ENCODE measurements at places on chromosomes 7 and 10. TPM values are rescaled to one million over a fixed set of nuclear protein-coding genes. Genes with fewer than 3 reads are reported as not detected.

DNA sequence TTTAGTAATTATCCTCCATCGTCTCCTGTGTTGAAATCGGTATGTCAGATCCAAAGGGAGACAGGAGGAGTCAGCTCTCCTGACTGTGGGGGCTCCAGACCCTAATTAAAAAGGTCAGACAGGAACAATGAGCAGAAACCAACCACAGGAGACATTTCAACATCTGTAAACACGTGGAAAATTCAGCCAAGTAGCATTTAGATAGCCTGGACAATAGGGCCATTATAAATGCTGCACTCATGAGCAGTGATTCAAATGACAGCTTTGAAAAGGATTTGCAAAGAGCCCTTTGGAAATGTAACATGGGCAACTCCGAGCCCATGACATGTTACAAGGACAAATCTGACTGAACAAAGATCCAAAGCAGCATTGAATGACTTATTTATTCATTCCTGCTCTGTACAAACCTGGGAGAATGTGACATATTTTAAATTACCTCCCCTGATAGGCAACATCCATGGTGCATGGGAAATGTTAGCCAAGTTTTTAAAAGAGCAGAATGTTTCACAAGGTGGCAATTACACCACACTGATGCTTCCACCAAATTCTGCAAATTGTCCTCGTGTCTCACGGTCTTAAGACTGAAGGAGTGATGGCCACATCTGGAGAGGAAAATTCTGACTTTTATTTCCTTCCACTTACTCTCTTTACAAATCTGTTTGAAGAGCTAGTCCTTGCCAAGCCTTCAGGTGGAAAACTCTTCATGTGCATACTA lies 113.3 kb upstream of the KMT2E start:
- DNase-seq = no peak

DNA sequence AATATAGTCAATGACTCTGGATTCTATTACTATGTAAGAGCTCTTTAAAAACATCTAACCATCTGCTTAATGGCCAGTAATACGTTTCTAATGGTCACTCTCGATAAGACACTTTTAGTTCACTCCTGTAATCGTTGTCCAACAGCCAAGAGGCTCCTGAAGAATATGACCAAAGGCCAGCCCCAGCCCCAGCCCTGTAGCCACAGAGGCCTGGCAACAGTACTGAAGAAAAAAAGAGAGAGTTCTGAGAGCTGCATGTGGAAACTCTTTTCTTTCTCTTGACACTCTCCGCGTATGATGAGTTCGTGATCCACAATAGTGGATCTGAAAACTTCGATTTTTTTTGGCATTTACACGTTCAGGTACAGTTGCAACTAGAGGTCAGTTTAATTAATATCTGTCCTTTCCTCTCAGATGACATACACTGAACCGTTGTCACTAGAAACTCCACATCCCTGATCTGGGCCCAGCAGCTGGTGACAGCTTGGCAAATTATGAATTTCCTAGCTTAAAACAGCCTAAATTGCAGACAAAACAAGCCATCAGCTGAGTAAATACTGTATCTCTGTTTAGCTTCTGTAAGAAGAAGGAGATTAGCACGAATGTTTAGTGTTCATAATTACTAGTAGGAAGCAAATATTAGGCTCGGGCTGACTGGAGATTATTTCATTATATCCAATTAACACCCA lies 456.7 kb downstream of the LRMDA start:
- no peak for DNase-seq

Gene CLDN3
- total RNA-seq = not detected

DNA sequence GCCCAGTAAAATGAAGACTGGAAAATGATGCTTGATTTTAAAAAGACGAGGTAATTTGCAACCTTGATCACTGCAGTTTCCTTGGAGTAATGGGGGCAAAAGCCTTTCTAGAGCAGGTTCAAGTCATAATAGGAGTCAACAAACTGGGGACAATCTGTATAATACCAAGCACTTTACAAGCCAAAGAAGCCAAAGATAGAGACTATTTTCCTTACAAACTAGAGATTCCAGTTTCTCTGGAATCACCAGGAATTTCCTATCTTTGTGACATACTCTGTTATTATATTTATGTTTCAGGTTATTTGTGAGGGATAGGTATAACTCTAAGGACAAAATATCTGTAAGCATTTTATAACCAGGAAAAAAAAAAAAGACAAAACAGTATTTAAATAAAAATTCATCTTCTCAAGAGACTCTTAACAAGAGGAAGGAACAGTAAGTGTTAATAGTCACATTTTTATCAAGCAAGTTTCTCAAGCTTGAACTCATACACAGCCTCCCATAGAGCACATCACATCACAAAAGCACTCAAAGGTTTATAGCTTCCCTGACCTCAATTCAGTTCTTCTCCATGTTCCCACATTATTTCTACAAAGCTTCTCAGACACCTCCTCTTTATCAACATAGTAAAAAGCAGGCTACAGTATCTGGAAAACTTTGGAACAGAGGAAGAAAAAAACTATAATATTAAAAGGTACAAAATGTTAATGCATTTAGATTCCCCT lies 18.9 kb downstream of the JMJD1C start:
- no peak for DNase-seq

DNA sequence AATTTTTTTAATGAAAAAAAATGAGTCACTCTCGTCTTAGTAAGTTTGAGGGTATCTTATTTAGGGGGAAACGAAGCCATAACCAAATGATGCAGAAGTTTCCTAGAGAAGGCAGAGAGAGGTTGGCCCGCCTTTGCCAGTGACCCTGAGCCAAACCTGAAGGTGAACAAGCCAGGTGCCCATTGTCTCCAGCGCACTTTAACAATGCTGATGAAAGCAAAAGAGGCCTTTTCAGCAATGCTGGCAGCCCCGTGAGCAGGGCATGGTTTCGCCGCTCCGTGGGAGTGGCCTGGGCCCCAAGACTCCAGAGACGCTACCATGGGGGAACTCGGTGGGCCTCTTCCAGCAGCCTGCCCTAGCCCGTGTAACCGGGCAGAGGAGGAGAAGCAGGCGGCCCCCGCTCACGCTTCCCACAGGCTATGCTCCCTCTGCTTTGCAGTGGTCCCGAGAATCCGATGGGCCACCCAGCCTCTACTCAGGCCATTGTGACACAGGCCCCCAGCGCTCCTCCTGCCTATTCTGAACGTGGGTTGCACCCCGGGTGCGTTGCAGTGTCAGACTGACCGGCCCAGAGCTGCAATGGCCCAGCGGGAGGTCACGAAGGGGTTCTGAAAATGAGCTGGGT lies 14.0 kb upstream of the UNCX start:
- no peak for DNase-seq

DNA sequence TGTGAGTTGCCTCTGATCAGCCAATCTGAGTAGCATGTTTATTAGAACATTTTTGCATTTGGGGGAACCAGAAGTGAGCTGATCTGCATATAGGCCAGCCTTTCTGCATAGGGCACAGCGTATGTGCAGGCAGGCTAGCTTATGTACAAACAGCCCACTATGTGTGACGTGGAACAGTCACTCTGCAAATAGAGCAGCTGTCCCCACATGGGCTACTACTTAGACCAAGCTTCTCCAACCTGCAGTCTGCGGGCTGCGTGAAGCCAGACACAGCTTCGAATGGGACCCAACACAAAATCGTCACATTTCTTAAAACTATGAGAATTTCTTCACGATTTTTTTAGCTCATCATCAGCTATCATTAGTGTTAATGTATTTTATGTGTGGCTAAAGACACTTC lies 134.1 kb upstream of the FAM20C start:
- no peak for DNase-seq

DNA sequence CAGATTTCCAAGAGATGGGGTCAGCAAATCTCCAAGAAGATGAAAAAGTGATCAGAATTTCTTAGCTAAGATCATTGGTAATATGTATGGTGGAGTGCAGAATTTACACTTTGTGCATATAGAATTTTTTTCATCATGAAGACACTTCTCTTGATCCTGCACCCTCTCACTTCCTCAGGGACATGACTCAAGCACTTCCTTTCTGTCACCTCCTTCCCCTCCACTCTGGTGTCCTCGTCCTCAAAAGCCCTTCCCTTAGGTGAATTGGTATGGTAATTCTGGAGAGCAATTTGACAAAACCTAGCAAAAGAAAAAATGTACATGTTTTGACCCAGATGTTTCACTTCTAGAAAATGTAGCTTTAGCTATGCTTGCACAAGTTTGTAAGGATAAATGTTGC lies 18.1 kb downstream of the CALN1 start:
- no peak for DNase-seq

DNA sequence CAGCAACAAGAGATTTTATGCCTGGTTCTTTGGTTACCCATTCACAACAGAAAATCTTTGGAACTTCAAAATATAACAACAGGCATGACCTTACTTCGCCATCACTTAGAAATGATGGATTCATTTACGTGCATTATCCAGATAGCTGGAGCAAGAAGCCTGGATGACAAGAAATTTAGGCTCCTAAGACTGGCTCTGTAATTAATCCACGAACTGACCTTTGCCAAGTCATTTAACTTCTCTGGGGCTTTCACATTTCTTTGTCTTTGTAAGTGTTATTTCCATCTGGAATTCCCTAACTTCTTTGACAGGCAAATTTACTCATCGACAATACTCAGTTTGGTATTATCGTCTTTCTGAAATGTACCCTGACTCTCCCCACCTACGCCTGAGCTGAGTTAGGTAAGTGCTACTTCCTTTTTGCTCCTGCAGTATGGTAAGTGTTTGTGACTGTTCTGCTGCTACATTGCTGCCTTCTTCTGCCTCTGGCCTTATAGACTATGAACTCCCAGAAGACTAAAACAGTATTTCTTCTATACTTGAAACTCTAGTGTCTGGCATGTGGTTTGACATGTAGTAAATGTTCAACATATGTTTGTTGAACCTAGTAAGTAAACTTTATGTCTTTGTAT lies 5.5 kb upstream of the MDFIC start:
- DNase-seq = no peak

DNA sequence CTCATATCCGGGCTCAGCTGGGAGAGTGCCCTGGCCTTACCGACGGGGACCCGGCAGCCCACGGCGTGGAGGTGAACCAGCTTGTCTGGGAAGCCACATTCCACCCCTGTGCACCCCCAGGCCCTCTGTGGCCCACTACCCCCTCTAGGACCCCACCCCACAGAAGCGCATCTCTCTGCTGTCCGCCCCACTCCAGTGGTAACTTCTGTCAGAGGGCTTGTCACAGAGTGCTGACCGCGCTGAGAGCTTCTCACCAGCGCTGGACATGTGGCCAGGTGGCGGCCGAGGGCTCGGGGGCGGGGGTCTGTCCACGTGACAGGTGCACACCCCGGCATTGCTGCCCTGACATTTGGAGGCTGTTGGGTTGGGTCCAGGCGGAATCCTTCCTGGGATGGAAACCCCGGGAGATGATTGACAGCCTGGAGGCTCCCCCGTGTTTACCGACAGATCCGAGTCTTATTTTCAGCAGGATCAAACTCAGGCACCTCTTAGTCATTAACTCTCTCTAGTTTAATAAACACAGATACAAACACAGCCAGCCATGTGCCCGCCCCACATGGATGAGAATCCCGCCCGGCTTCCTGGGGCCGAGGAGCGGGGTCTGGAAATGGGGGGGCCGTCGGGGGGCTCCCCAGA lies 5.1 kb downstream of the ELFN1 start:
- DNase-seq = no peak

GRCh38 chr10:13810568-13810967 lies 223.8 kb downstream of the PRPF18 start:
- no peak for DNase-seq

DNA sequence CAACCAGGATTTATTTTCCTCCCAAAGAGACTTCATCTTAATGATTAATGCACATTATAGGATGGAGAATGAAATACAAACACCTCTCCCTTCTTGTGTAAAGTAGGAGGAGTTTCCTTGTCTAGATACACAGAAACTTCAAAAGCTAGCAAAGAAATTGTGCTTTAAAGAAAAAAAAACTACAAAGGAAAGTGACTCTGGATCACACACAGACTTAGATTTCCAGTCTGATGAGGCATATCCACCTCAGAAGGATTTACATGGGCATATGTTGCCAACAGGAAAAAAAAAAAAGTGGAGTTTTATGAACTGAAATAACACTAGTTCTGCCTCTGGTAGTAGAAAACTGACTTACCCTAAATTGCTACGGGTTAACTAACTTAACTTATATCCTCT lies 449.6 kb downstream of the KCNMA1 start:
- DNase-seq = no peak

DNA sequence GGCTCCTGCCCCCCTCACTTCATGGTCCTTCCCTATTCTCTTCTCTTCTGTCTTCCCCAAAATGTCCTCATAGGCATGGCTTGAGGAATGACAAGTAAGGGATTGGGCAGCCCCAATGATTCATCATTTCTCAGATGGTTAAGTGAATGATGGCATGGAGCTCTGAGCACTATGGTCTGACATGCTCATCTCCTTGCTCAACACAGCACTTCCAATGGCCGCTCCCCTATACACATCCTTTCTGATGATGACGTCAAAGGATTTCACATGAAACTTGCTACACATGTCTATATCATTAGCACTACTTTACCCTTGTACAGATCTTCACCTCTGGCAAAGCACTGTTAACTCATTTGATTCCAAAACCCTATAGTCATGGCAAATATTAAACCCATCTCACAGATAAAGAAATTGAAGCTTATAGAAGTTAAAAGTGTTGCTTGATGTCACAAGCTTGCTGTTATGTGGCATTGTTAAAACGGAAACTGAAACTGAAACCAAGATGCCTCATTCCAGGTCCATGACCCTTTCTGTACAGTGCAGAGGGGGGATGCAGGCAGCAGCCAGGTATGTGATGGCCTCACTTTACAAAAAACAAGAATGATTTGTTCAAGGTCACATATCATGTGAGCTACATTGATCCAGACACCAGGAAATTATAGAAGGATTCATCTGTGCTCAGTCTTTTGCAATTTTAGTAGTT lies 90.0 kb upstream of the PLXNA4 start:
- DNase-seq = peak; percentile 5

- DNase-seq = no peak
Measured at GRCh38 chr10:98167191-98167590, 32.7 kb downstream of the R3HCC1L start.

GRCh38 chr7:11895337-11895736 lies 63.3 kb upstream of the THSD7A start:
- DNase-seq = no peak

- no peak for DNase-seq
Measured at GRCh38 chr7:69871886-69872569, 273.8 kb downstream of the AUTS2 start.

GRCh38 chr10:17599089-17599488 lies 18.1 kb downstream of the HACD1 start:
- DNase-seq = peak; percentile 55

Gene SPDYE2B
- not detected for total RNA-seq

Gene PRPS1L1
- total RNA-seq = not detected

Gene KLF14
- not detected for total RNA-seq

Gene GSAP
- 1.9 TPM for total RNA-seq

Gene EPDR1
- total RNA-seq = not detected

DNA sequence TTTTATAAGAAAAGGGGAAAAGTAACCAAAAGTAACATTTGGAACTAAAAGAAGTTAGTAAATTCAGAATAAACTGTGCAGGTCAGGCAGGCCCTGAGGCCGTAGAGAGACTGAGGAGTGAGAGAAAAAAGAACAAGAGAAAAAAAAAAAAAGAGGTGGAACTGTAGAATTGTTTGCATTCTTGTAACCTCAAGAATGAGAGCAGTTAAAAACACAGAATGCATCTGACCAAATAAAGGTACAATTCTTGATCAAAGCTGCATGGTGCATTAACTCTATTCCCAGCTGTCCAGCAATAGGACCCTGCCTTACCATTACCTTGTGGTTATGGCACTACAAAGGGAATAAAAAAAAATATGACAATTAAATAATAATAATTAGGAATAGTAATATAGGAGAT lies 170.1 kb upstream of the SEMA3A start:
- peak; percentile 57 for DNase-seq

- DNase-seq = no peak
Measured at GRCh38 chr10:12503311-12503710, 154.0 kb downstream of the CAMK1D start.

Gene EVX1
- total RNA-seq = not detected

GRCh38 chr7:131493081-131493480 lies 63.3 kb downstream of the PODXL start:
- DNase-seq = no peak
